ENCODE measurements at places on chromosomes 3 and 15.
A peak's percentile ranks its signal among the peaks of the same experiment; 100 is the strongest.

DNA sequence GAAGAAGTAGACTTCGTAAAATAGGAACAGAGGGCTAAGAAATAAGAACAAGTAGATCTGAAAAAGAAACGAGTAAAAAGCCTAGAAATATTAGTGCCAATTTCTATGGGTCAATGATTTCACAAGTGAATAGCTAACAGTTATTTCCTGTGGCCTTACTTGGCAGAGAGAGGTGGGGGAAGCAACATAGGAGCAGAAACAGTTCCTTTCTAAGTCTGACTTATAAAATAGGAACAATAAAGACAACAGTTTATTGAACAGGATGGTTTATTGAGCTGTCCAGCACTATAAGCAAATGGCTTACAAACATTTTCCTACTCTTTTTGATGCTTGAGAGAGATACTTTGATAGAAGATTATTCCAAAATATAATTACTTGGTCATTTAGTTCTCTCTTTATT, 37.9 kb downstream of the AGTR1 start:
- DNase-seq = no peak

DNA sequence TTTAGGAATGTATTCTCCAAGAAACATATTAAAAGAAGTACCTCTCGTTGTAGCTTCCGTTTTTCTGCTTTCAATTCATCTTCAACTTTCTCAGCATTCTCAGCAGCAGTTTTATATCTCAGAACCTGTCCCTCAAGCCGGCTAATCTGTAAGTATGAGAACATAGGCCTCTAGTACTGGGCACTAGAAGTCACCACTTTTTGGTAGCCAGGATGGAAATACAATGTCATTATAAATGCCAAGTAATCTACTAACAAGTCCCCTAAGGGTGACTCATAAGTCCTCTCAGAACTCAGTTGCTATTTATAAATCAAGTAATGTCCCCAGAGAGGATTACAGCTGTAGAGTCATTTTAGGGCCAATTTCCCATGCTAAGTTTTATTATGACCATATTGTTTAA, 61.1 kb downstream of the MLH1 start:
- DNase-seq = no peak

DNA sequence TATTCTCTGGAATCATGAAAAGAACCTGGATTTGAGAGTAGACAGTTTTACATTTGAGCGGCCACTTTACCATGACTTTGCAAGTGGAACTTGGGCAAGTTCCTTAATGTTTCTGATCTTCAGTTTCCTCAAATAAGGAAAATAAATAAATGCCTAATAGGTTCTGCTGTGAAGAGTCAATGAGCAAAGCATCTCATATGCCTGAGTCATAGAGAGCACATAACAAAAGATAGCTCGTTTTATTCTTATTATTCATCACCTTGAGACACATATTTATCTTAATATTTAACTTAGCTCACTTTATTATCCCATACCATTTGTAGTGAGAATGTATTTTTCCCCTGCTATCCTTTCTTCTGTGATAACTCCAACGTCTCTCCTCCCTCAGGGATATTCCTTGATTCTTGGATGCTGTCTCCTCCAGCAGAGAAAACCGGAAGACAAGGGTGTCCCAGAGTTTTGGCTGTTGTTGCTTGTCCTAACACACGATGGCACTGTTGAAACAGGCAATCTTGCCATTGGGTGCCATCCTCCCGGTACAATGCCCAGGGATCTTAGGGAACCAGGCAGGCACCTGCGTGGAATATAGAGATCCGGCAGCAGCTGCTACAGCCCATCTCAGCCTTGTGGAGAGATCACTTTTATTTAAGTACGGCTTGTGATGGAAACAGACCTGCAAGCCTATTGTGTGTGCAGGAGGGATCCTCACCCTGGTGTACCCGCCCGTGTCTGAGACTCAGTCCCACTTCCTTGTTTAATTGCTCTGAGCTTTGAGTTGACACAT, 33.3 kb upstream of the VPS33B start:
- peak; percentile 34 for DNase-seq

DNA sequence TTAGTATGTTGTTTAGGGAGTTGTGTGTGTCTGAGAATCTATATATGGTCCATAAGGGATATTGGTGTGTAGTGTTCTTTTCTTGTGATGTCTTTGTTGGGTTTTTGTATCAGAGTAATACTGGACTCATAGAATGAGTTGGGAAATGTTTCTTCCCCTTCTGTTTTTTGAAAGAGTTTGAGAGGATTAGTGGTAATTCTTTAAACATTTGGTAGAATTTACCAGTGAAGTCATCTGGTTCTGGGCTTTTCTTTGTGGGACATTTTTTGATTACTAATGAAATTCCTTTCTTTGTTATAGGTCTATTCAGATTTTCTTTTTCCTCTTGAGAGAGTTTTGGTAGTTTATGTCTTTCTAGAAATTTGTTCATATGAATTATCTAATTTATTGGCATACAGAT, 16.9 kb downstream of the ACKR2 start:
- no peak for DNase-seq

GRCh38 chr3:197375001-197375441, 76.6 kb upstream of the DLG1 start:
- DNase-seq = no peak

GRCh38 chr3:194740859-194741491, 55.3 kb downstream of the FAM43A start:
- no peak for DNase-seq

DNA sequence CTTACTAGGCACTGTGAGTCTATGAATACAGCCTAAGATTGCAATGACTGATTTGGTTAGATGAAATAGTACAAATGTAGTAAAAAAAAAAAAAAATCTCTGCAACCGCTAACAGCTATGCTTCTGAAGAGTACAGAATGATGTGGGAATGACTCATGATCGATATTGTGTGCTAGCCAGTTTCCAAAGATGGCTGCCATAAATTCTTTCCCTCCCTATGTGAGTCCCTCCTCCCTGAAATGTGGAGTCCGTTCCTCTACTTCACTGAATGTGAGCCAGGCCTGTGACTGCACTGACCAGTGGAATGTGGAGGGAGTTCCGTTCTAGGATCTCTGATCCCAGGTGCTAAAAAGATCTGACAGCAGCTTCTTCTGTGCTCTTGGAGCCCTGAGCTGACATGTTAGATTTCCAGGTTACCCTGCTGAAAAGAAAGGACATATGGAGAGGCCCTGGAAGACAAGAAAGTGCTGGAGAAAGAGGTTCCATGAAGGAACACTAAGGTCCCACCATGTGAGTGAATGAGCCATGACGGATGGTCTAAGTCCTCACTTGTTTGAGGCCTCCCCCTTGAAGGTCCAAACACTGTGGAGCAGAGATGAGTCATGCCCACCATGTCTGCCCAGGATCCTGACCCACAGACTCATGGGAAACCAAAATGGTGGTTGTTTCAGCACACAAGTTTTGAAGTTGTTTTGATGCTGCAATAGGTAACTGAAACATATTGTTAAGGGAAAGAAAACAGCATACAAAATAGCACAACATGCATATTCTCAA, 46.3 kb downstream of the DGKG start:
- no peak for DNase-seq

DNA sequence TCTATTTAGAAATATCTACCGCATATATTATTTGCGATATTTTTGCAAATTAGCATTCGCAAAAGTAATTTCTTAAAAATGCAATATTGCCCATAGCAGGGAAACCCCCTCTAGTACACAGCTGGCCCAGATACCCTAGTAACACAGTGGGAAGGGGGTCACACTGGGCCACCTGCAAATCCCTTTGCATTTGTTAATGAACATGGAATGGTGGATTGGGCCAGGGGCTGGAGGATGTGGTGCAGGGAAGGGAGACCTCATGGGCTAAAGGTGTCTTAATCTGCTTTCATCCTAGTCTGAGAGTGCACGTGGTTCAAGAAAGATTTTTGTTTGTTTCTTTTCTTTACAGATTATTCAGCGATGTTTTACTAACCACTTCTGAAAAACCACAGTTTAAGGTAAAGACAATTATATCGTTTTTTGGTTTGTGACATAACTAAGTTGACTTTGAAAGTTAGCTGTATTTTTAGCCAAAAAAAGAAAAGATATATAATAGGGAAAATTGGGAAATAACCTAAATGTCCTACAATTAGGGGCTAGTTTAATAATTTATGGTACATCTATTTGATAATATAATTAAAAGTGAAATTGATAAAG, 30.0 kb downstream of the PDHB start:
- DNase-seq = no peak

DNA sequence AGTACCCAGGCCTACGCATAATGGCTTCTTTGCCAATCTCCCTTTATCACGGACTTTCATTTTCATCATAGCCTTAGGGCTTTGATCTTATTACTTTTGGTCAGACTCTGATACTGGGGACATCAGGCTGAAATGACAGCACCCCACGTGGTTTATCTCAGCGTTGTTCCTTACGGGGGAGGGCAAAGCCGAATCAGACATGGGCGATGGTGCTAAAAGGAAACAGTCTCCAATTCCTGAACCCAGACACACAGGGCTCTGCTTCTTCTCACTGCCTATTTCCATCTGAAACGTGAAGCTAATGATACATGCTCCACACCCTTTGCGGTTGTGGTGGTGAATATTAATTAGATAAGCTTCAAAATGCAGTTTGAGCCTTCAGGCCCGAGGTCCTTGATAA, 59.4 kb upstream of the CD47 start:
- DNase-seq = no peak
